ENCODE measurements at places on chromosomes 7 and 10.

GRCh38 chr7:131265227-131265626 is 62.4 kb upstream of the MKLN1 start:
- H3K27me3 ChIP-seq, result no peaks in the 10 kb centered on the region
- H3K36me3 ChIP-seq, result no peaks in the 10 kb centered on the region
- no peak overlapping the region for H3K27ac ChIP-seq
- DNase-seq, result no peak

- no peak overlapping the region for H3K27ac ChIP-seq
- H3K27me3 ChIP-seq, result no peaks in the 10 kb centered on the region
- no peak overlapping the region for H3K4me3 ChIP-seq
- H3K36me3 ChIP-seq, result no peaks in the 10 kb centered on the region
Observed at GRCh38 chr7:22723181-22723601, 3.8 kb upstream of the IL6 start.

DNA sequence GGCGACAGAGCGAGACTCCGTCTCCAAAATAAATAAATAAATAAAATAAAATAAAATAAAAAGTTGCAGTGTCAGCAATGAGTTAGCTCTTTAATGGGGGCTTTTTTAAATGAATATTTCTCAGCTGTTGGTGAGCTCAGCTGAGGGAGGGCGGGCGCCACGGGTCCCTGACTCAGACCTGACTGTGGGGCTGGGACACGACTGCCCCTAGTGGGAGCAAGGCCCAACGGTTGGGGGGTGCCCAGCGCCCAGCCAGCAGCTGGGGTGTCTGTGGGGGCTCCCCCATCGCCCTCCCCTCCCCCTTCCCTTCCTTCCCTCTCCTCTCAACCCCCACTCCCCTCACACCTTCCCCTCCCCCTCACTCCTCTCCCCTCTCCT is 46.6 kb downstream of the PWWP2B start:
- no peaks in the 10 kb centered on the region for H3K36me3 ChIP-seq
- H3K27ac ChIP-seq, result no peak overlapping the region
- H3K4me3 ChIP-seq, result no peak overlapping the region
- peaks cover 32% of the 10 kb centered on the region for H3K4me1 ChIP-seq
- H3K27me3 ChIP-seq, result no peaks in the 10 kb centered on the region

- H3K27me3 ChIP-seq, result no peaks in the 10 kb centered on the region
- no peaks in the 10 kb centered on the region for H3K36me3 ChIP-seq
- H3K4me1 ChIP-seq, result no peaks in the 10 kb centered on the region
- H3K4me3 ChIP-seq, result no peak overlapping the region
- DNase-seq, result no peak
Observed at GRCh38 chr10:68212721-68213352, 19.1 kb downstream of the ATOH7 start.

GRCh38 chr10:68406111-68406814 is 814 bp downstream of the RUFY2 start:
- peak overlapping the region; percentile 97 for H3K4me3 ChIP-seq
- peak overlapping the region; percentile 90 for H3K27ac ChIP-seq
- peaks cover 2% of the 10 kb centered on the region for H3K4me1 ChIP-seq
- peaks cover 31% of the 10 kb centered on the region for H3K36me3 ChIP-seq
- H3K27me3 ChIP-seq, result no peaks in the 10 kb centered on the region

- no peak overlapping the region for H3K27ac ChIP-seq
- H3K36me3 ChIP-seq, result no peaks in the 10 kb centered on the region
- peak; percentile 45 for DNase-seq
- peaks cover 75% of the 10 kb centered on the region for H3K27me3 ChIP-seq
Observed at GRCh38 chr7:33904681-33905388, 504 bp upstream of the BMPER start.

GRCh38 chr10:62037166-62037831 is 135.8 kb downstream of the ARID5B start:
- H3K27ac ChIP-seq, result no peak overlapping the region
- no peak for DNase-seq
- H3K4me3 ChIP-seq, result no peak overlapping the region
- H3K36me3 ChIP-seq, result no peaks in the 10 kb centered on the region

DNA sequence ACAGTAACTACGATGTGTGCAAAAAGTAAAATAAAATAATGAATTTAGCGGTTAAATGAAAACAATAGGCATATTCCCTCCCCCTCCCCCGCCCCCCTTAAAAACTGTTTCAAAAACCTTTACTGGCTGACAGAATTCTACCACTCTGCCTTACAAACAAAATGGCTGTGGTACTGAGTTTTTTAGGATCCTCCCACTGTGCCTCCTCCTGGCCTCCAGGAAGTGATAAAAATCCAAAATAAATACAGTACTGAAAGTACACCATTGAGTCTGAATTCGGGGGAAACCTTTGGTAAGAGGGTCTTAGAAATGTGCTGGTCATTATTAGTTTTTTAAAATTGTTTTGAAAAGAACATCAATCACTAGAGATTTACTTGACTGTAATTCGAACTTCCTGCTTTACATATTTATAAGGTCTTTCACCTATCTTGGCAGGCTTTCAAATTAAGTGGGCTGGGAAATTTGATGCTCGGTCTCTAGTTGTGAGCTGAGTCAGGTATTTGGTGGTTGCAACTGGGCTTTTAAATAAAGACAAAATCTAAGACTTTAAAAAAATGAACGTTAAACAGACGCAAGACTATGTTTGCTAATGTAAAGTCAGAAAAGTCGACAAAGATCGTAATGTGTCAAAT is 32.5 kb upstream of the EPC1 start:
- H3K4me1 ChIP-seq, result peaks cover 6% of the 10 kb centered on the region
- H3K27me3 ChIP-seq, result no peaks in the 10 kb centered on the region
- peak overlapping the region; percentile 94 for H3K27ac ChIP-seq

All from neuronal stem cell (in vitro differentiated cells).